ENCODE measurements at places on chromosomes 4 and X.

- DNase-seq: no peak
These were observed 712 bp downstream of the PNPLA4 start for GRCh38 chrX:7926501-7926900.

DNA sequence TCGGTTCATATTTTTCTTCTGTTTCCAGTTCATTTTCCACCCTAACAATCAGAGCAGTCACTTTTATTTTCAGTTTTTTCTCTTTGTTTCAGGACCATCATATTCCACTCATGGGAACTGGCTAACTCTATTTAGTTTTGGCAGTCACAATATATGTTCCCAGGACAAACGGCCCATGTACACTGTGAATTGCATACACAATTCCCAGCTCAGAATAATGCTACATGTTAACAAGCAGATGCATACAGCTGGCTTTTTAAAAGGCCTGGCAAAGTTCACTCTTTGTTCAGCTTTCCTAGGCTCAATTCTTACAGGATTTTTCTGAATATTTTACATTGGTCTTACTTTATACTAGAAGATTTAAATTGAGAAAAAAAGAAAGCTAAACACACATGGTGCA is 224.9 kb downstream of the ANKRD50 start:
- DNase-seq: no peak

DNA sequence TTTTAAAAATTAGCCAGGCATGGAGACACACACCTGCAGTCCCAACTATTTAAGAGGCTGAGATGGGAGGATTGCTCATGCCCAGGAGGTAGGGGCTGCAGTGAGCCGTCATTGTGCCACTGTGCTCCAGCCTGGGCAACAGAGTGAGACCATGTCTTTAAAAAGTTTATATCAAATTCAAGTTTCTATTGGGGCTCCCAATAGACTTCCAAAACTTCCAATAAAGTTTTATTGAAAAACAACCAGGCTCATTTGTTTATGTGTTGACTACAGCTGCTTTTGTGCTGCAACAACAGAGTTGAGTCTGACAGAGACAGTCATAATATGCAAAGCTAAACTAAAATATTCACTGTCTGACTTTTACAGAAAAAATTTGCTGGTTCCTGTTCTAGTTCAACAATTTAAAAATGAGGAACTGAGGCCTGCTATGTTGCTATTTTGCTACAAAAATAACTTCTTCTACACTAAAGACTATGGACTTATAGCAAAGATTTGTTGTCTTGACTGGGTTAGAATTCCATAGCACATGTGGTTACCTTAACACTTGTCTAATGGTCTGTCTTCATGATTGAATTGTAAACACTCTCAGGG is 63.3 kb upstream of the RELL1 start:
- no peak for DNase-seq

DNA sequence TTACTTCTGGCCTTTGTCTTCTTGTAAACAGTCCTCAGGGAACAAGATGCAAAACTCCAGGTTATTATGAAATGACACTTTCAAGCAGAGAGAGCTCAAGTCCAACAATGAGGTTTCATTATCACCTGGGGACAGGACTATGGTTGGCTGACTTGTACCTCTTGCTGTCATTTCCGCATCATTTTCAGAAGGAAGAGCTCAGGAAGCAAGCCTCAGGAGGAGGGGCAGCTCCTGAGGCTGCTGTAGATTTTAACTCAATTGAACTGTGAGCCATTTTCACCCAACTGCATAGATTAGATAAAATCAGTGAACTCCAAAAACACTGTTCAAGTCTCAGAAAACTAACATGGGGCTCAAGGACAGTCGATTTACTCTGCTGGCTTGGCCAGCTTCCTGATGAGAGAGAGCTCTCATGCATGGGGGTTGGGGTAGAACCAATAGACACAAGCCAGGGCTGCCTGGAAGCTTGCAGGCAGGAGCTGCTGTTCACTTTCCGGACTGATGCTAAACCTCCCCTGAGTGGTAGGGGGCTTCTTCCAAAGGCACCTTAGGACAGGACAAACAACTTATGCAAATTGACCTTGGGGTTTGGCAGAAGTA is 23.6 kb downstream of the TMEM255A start:
- DNase-seq: no peak

GRCh38 chr4:6961496-6962210 is 52.0 kb downstream of the TBC1D14 start:
- DNase-seq: no peak

- no peak for DNase-seq
These were observed 300.2 kb downstream of the USP46 start for GRCh38 chr4:52358883-52359321.

DNA sequence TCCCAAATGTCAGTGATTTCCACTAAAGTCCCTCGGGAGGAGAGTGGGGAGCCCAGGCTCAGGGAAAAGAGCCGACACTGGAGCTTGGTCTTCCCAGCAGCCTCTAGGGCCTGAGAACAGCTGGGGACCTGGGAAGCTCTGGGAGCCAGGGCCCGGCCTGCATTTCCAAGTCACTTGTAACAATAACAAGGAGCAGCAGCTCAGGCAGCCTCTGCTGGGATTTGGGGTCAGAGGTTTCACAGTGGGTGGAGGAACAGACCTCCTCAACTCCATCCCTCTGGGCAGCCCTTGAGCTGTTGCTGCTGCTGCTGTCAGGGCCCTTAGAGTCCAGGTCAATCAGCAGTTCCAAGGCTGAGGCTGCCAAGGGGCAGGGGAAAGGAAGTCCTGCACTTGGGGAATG is 11.1 kb downstream of the STARD8 start:
- no peak for DNase-seq

- DNase-seq: no peak
These were observed 508.6 kb upstream of the EPHA5 start for GRCh38 chr4:66178906-66179305.

DNA sequence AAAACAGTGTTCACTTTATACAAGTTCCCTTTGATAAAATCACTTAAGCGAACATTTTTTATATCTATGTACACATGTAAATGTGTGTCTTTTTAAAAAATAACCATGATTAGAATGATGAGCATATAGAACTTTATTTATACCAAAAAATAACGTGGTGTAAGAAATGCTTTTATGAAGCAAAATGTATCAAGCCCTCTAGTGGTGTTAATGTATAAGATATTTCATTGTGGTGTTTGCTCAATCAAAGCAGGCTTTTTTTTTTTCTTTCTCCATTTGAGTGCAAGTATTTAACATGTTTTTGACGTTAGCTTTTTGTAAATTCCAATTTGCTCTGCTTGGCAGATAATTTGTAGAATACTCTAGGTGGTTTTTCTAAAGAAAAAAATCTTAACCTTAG is 2092.4 kb upstream of the TENM3 start:
- DNase-seq: no peak

DNA sequence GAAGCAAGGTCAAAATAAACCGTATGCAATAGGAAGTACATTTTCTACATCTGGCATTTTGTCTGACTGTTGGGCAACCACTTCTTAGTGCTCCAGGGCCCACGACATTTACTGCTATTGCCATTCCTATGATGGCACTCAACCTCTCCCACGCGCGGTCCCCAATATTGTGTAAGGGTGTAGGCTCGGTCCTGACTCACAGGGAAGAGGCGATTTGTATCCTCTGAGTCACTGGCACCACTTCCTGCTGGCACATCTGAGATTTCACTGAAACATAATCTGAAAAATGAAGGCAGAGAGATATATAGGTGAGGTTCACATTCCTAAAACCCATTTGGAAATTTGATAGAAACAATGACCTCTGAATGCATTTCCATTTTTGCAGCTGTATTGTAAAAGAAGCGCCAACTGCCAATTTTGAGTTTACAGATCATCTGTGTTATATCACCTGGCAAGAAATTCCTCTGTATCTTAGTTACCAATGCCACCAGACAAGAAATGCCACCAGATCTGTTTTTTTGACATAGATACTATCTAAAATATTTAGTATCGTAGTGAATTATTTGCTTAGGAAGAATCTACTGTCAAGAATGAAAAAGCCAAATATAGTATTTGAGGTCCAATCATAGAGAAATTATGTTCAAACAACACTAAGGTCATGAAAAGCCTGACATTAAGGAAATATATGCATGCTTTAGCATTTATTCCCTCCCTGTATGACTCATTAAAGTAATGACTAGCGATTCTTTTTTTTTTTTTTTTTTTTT is 9.8 kb downstream of the EREG start:
- no peak for DNase-seq

GRCh38 chr4:140330311-140330900 is 43.0 kb upstream of the SCOC start:
- no peak for DNase-seq

- DNase-seq: no peak
These were observed 1.4 kb upstream of the CRMP1 start for GRCh38 chr4:5894266-5894665.

DNA sequence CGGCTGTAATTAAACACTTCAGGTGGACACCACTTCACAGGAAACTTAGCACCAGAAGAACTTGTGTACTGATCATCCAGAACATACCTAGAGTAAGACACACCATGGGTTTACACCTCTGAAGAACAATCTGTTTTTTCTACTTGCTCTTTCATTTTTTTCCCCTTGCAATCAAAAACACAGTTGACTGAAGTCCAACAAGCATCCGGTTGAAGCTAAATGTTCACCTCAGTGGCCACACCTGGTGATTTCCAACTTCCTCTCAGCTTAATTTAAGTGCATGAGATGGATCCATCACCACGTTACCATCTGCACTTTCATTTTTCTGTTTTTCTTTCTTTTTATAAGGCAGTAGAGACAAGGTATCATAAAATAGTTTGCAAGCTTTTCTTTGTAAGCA is 4.9 kb upstream of the TXK start:
- peak; percentile 75 for DNase-seq

GRCh38 chr4:152380919-152381318 is 155.0 kb downstream of the FBXW7 start:
- DNase-seq: no peak

GRCh38 chr4:26885912-26886274 is 25.3 kb downstream of the STIM2 start:
- peak; percentile 76 for DNase-seq

GRCh38 chr4:142373610-142374009 is 472.5 kb downstream of the INPP4B start:
- no peak for DNase-seq

DNA sequence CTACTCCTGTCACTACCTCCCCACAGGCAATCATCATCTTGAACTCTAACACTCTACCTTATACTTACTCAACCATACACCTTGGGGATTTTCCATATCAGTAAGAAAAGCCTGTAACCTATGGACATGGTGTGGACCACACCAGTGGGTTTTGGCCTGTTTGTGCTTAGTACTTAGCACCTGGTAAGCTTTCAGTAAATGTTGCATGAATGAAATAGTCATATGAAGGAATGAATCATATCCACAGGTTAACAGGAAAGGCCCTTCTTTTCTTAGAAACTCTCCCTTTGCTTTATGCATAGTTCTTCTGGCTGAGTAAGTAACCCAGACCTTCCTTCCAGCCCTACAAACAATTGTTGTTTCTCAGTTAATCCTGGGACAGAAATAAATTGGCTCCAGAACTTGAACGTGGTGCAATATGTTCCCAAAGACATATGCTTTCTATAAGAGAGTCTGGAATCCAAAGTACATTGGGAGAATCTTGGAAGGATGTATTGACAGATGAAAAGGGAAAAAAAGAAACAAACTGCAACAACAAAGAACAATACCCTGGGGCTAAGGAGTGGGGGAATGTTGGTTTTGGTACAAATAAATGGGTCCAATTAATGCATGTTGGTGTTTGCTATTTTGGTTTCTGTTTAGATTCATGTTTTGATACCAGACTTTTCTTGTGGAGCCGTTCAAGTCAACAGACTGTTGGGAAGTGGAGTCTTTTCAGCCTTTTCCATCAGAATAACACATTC is 27.8 kb downstream of the RASL11B start:
- no peak for DNase-seq

DNA sequence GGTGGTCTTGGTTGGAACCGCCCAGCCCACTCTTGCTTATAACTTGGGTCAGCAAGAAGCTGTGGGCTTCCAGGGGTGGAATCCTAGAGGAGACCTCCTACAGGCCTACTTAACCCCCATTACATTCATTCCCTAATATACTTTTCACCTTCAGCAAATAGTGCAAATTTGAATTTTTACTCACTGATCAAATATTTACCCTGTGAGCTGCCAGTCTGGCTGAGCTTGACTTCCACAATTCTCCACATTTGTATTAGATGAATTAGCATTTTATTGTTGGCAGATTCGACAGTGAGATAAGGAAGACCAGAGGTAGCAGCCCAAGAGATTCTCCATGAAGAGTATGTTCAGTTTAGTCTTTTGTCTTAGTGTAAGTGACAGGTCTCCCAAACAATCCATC is 199.6 kb downstream of the BCOR start:
- no peak for DNase-seq

- no peak for DNase-seq
These were observed 147.9 kb upstream of the NEIL3 start for GRCh38 chr4:177161781-177162180.

- DNase-seq: no peak
These were observed 98.6 kb downstream of the FHDC1 start for GRCh38 chr4:153034681-153035080.
